ENCODE measurements at places on chromosomes 16 and 17.
A peak's percentile ranks its signal among the peaks of the same experiment; 100 is the strongest.

DNA sequence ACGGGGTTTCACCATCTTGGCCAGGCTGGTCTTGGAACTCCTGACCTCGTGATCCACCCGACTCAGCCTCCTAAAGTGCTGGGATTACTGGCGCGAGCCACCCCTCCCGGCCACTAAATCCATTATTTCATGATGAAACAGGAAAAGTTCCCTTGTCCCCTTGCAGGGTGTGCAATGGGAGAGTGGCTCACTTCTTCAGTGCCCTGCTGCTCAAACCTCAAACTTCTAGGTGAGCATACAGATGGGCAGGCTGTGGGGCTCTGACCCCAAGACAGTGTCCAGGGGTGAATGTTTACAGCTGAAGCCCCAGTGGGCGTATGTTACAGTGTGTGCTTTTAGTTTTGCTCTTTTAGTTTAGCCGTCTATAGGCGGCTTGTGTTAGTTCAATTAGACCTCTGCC is 34.7 kb downstream of the GJC1 start:
- DNase-seq, result no peak

- no peak for DNase-seq
Observed at GRCh38 chr16:85552980-85553435, 60.1 kb upstream of the GSE1 start.

- DNase-seq, result peak; percentile 58
Observed at GRCh38 chr17:43576563-43577229, 30.6 kb upstream of the ETV4 start.

DNA sequence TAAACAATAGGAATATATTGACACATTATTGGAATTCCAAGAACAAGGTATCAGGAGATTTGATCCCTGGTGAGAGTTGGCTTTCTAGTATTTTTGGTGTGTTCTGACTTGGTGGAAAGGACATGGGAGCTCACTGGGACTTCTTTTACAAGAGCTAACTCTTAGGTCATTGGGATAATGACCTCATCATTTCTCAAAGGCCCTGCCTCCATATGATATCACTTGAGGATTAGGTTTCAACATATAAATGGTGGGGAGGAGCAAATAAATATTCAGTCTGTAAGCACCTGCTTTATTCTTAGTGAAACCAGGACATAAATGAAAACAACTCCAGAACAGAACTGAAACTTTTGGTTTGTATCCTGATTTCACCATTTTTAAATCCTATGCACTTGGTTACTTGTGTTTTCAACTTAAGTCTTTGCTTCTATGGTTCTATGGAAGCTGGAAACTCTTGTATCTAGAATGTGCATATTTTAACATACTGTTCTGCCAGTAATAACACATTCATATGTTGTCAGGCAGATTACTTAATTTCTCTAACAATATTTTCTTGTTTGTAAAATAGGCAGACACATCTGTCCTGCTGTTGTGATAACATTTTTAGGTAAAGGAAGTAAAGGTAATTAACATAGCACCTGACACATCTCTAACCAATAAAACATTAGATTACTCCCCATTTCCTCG is 1527.7 kb upstream of the CDH8 start:
- no peak for DNase-seq

DNA sequence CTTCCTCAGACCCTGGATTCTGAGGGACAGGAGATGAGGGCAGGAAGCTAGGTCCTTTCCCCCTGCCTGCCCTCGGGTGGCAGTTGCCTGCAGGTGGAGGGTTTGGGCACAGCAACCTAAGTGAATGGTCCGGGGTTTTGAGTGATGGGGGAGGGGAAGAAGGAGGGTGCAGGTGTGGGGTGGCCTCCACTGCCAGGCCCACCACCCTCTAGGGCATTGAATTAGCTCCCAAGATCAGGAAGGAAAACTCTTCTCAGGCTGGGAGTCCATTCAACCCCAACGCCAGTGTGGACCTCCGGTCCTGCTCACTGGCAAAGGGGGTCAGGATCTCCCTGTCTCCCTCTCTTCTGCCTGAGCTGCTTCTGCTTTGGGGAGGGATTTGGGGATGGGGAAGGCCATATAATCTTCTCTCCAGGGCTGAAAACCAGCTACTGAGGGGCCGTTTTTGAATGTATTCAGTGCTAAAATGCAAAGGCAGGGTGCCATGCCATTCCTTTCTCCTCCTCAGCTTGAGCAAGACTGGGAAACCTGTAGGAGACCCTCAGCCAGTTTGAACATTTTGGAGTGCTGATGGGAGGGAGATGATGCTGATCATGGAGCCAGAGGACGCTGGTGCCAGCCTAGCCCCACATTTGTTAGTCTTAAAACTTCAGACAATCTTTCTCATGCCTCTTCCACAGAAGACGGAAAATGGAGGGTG is 18.8 kb downstream of the GRB7 start:
- DNase-seq, result no peak

DNA sequence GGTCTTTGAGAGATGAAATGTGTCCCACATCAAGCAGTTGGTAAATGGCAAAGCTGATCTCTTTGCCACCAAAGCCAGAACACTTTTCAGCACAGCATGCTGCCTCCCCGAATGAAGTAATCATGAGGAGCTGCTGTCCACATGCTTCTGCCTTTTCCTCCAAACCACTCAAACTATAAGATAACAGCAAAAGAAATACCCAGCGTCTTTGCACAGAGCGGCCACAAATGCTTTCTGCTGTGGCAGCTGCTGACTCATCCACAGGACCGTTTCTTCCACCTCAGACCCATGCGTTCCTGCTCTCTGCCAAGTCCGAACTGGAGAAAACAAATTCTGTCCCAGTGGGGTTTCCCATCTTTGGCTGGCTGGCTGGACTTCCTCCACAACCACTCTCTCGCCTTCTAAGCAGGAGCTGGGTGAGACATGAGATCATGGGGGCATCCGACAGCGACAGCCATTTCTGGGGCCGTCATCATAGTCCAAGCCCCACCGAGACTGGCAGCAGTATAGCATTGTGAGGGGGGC is 27.1 kb downstream of the TBC1D3B start:
- DNase-seq, result no peak

DNA sequence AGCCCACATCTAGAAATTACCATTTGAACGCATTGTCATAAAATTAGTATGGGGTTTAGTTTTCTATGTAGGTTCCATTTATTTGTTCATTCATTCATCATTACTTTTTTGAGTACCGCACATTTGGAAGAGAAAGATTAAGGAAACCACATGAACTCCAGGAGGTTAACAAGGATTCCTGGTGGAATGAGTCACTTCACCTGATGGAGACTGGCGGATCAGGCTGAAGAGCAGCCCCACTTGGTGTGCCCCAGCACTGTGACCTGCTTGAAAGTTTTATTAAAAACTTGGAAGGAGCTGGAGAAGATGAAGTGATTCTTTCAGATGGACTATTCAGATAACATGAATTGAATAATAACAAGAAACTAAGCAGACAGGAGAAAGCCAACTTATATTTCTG is 293.6 kb upstream of the CDH11 start:
- DNase-seq, result no peak

DNA sequence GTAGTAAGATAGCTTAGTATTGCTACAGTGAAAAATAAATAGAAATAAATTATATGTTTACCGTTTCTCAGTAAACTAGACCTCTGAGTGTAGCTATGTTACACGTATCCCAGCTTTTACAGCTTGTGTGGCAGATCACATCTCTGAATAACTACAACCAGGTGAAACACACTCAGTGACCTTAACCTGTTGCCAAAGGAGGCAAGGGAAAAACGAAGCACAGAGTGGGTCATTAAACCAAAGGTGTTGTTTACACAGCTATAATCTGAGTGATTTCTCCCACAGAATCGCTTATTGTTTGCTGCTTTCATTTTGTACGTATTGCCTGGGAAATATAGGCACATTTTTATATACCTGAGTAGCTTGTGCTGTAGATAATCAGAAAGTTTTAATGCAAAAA is 688.2 kb upstream of the KIF2B start:
- DNase-seq, result no peak

- no peak for DNase-seq
Observed at GRCh38 chr16:87601401-87601981, 817 bp upstream of the JPH3 start.

DNA sequence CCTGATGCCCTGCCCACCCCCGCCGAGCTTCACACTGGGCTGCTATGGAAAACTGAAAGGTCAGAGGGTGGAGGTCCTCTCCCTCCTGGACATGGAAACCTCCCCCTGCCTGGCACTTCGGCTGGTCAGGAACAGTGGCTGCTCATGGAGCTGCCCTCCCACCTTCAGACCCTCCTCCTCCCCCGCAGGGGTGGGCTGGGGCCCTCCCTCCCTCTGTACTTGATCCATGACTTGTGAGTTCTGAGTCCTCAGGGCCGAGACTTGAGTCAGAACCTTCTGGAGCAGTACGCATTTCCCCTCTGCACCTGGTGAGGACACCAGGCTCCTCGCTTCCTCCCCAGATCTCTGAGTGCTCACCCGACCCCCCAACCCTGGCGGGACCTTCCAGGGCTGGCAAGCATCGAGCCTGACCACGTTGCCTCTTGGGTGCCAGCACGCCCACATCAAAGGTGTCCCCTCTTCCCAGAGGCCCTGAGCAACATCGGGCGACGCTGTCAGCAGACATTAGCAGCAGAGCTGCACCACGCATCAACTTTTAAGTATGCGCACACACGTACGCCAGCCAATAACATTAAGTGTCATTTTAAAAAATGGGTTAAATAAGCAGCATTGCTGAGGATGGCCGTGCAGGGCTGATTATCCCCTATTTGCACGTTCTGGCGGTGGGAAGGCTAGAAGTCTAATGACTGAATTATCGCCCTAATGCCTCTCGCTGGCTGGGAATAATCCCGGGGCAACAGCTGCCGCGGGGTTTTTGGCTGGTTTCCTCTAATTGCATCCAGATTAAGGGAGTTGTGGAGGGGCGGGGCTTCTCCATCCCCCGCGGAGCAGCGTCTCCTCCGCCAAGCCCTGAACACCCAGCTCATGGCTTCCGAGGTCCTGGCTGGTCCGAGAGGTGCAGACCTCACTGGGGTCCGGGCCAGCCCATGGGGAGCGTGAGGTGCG is 98.0 kb downstream of the TBC1D16 start:
- DNase-seq, result no peak

DNA sequence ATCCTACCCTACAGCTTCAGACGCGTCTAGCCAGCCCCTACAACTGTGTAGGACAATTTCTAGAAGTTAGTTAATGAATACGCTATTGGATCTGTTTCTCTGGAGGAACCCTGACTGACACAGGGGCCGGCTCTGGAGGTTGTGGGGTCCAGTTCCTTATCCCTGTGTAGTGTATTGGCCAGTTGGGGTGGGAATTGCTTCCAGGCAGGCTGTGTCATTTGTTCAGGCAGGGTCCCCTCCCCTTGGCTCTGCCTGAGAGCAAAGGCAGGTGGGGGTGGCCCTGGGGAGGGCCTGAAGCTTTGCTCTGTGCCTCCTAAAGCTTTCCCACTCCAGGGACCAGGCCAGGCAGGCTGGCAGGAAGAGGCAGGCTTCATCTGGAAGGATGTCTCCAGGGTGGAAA is 11.7 kb upstream of the CETP start:
- no peak for DNase-seq

- no peak for DNase-seq
Observed at GRCh38 chr17:62033317-62033716, 31.8 kb downstream of the MED13 start.

DNA sequence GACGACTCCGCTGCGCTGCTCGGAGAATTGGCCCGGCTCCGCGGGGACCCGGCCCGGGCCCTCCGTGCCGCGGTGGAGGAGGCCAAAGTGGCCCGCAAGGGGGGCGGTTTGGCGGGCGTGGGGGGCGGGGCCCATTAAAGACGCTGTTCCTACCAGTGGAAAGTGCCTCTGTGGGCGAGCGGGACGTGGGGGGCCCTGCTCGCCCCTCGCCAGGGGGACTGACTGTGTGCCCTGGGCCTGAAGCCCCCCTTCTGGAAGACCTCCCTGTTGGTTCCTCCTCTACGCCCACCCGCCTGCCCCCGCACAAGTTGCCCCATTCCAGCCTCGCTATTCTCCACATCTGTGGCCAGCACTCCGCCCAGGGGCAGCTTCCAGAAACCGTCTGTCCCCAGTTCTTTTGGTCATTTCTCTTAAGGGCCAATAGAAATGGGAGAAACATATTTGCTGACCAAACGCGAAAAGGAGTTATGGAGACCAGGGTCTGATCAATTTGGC is 1.9 kb upstream of the FGF11 start:
- DNase-seq, result no peak

- no peak for DNase-seq
Observed at GRCh38 chr17:11267999-11268575, 27.1 kb downstream of the SHISA6 start.

GRCh38 chr17:49365667-49366066 is 3.6 kb upstream of the ZNF652 start:
- peak; percentile 29 for DNase-seq

DNA sequence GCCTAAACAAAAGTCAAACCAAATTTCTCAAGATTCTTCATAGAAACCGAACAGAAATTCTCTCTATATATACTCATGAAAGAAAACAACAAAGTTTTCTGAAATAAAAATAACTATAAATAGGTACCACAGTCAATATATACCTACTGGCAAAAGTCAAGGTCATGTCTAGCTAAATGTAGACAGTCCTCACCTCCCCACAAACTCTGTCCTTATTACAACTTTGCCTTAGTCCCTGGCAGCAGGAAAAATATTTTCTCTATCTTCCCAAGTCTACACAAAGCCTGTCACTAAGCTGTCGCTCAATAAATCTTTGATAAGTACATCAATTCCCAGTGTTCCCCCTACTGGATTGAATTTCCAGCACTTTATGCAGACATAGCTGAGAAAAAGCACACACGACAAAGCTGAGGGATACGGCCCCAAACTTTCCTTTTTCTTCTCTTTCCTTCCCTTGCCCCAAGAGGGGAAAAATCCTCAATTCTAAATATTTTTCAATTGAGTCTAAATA is 2.7 kb downstream of the CFAP20 start:
- DNase-seq, result no peak

- no peak for DNase-seq
Observed at GRCh38 chr17:81902023-81902652, at the start of gene NPB. TSS of gene NPB (plus strand) at chr17:81902238. CDS start at chr17:81902278, 40 bp downstream.

DNA sequence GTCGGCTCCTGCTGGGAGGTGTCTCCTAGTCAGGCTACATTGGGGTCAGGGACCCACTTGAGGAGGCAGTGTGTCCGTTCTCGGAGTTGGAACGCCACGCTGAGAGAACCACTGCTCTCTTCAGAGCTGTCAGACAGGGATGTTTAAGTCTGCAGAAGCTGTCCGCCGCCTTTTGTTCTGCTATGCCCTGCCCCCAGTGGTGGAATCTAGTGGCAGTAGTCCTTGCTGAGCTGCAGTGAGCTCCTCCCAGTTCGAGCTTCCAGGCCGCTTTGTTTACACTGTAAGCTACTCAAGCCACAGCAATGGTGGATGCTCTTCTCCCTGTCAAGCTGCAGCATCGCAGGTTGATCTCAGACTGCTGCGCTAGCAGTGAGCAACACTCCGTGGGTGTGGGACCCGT is 36.0 kb downstream of the ITFG1 start:
- DNase-seq, result no peak

- no peak for DNase-seq
Observed at GRCh38 chr17:41263212-41263611, 2.0 kb upstream of the KRTAP9-6 start.

DNA sequence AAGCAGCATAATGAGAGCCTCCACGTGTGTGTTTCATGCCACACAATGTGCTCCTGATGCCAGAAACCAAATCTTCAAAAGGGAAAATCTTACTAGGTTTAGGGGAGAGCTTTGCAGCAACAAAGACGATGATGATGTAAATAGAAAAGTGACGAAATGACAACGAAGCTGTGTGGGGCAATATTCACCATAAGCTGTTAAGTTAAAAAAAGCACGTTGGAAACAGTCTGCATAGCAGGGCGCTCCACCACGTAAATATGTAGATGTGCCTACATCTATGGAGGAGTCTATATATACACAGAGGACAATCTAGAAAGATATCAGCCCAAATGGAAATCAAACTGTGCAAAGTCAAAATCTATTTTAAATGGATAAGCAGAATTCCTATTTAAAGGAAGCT is 61.0 kb downstream of the RPH3AL start:
- DNase-seq, result no peak
